ENCODE measurements at places on chromosomes 5 and 9.
A peak's percentile ranks its signal among the peaks of the same experiment; 100 is the strongest.

- no peak for DNase-seq
Measured at GRCh38 chr9:95880021-95880690, 4.7 kb downstream of the ERCC6L2 start.

- DNase-seq, result no peak
Measured at GRCh38 chr9:5089737-5090136, 95.7 kb downstream of the INSL6 start.

GRCh38 chr5:565782-566440, 41.7 kb upstream of the SLC9A3 start:
- DNase-seq, result peak; percentile 5

GRCh38 chr5:160788102-160788660, 63.8 kb downstream of the ATP10B start:
- no peak for DNase-seq

- DNase-seq, result peak; percentile 77
Measured at GRCh38 chr5:96434201-96434645, 1.2 kb upstream of the PCSK1 start.

DNA sequence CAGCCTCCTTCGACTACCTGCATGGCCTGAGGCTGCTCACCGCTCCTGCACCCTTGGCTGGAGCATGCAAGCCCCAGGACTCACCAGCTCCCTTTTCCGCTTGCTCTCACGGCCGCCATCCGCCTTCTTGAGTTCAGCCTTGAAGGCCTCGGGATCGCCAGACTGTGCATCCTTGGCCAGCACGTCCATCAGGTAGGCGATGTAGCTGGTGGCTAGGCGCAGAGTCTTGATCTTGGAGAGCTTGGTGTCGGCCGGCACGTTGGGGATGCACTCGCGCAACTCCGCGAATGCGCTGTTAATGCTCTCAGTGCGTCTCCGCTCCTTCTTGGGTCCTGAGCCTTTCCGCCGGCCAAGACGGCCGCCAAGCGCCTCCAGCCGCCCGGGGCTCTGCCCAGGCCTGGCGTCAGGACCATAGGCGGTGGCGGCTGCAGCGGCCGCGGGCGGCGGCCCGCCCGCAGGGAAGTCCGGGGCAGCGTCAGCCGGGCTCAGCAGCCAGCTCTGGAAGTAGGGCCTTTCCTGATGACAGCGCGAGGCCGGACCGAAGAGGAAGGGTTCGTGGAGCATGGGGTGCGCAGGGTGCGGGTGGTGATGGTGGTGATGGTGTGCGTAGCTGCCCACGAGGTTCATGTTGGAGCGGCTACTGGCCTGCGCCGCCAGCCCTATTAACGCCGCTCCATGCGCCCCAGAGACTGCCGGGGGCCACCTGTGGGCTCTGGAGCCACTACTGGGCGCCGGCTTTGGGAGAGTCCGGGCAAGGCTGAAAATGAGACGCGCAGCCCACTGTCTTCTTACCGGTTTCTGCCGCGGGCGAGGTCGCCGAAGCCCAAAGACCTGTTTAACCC, 424 bp downstream of the HAND1 start:
- DNase-seq, result no peak

GRCh38 chr5:159734366-159734765, 181.9 kb upstream of the ADRA1B start:
- DNase-seq, result peak; percentile 4

DNA sequence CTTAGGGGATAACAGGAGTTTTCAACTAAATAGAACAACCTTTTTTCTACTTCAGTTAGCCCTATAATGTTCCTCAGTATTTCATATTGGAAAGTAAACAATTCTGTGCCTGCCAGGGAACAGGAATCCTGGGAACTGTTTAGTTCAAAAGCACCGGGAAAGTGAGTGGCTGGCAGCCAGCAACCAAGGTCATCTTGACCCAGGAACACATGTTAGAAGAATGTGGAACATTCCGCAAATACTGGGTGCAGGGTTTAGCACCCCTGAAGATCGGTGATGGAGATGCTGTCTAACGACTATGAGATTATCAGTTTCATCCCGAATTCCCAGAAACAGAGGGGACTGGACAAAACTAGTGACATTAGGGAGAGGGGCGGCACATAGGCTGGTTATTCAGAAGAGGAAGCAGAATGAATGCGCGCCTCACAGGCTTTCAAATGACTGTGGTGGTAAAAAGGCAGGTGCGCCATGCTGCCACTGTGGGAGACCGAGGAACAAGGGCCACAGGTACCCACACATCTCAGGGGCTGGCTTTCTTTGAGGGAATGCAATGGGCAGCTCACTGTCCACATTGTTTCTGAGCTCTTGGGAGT, 51.2 kb downstream of the IPPK start:
- DNase-seq, result no peak

- no peak for DNase-seq
Measured at GRCh38 chr5:40227366-40227765, 452.3 kb upstream of the PTGER4 start.

GRCh38 chr9:135783540-135784245, 81.7 kb downstream of the KCNT1 start:
- no peak for DNase-seq

- no peak for DNase-seq
Measured at GRCh38 chr5:111310711-111311620, 86.8 kb downstream of the CAMK4 start.

GRCh38 chr5:68740226-68740910, 353.4 kb upstream of the SLC30A5 start:
- no peak for DNase-seq

DNA sequence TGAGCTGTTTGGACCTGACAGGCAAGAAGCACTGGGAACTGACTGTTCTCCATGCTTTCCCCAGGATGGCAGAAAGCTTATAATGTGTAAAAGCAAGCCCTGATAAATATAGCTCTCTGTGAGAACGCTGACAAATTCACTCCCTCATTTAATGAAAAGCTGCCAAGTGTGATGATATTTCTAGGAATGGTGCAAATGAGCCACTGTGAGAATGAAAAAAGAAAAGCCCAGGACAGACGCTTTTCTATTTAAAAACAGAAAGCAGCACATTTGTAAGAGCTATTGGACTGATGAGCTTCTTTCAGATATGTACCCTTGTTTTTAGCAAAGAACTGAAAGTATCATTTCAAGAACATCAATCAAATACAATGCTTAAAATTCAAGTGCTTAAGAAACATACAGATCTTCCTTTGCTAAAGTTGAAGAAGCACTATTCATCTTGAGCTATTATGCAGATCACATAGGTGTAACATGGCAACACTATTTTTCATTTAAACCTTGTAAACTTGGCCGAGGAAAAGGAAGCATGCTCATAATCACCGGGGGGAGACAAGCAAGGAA, 842.6 kb upstream of the ACO1 start:
- DNase-seq, result no peak
